CD4-positive, alpha-beta T cell treated with Interleukin-17A for 1 hour (primary cell): ENCODE measurements at places on chromosomes 2 and 18.

- no peak for DNase-seq
Measured at GRCh38 chr2:85448461-85449213, 30.1 kb downstream of the SH2D6 start.

- no peak for DNase-seq
Measured at GRCh38 chr2:3265981-3266924, 111.4 kb downstream of the EIPR1 start.

DNA sequence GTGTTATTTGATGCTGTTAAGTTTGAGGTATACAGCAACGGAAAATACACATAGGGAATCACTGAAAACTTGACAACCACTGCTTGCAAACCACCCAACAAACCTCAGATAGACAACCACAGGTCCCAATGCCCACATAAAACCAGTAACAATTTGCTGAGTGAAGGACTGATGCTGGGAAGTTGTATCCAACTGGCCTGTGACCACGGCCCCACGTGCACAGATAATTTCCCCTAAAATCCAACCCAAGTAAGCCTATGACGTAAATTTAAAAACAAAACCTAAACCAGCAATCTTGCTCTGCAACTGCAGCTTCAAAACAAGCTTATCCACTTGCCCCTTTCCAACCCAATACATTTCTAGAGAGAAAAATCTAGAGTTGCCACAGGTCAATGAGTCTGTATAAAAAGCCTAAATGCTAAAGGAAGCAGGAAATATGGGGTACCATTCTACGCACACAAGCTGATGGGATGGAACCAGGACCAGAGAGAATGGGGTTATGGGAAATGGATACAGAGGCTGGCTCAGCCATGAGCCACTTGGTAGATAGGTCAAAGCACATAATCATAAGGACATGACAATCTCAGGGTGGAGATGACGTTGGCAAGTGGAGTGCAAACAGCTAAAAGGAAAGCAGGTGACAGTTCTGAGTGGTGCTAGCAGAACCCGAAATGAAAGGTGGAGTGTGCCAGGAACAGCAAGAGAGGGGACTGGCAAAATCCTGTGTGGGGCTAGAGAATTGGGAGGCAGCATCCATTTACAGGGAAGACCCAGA is 27.8 kb upstream of the CREB1 start:
- DNase-seq, result no peak

- DNase-seq, result no peak
Measured at GRCh38 chr2:86372641-86373502, 35.4 kb upstream of the REEP1 start.

DNA sequence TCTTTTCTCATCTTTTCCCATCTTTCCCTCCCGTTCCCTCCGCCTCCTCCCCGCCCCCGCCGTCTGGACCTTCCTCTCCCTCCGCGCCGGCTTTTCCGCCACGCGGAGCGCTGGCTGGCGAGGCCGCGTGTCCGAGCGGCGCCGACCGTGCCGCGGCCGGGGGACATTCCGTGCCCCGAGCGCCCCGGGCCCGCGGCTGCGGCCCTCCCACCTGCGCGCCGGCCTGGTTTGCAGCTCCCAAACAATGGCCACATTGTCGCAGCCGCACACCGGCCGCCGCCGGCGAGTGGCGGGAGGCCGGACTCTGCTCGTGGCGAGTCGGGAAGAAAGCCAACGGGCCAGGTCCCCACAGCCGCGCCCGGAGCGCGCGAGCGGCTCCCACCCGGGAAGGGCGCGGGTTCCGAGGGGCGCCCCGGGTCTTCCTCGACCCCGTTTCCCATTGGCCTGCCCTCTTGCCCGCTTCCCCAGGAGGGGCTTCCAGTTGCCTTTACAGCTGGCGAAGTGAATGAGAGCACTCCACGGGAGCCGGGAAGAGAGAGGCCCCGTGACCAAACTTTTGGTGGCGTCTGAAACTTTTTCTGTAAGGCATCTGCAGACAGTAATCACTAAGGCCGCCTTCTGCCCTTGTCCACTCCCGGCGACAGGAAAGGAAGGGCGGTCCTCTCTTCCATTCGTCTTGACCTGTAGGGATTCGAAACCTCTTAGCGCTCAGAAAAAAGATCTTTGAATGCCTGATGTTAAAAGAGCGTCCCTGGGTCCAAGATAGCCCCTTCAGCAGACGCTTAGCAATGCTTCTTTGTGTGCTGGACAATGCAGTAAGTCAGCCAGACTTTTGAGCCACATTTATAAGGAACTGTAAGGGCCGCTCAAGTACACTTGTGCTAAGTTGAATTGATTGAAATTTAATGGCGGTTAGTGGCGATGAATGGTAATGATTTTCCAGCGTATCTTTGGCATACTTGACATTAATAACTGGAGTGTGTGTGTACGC is 6.2 kb downstream of the GLI2 start:
- DNase-seq, result no peak

DNA sequence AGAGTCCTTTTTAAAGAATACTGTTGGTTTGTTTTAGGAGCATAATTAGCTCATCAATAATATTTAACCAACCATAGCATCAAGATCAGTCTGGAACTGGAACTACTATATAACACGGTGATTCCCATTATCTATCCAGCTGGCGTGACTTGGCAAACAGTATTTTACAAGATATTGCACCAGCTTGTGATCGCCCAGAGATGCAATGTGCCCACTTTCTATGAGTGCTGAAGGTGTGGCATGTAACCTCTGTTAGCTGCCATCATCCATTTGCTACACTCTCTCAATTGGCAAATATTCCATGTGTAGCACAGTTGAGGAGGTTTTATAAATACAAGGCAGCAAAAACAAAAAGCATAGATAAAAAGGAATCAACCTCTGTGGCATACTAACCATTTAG is 64.9 kb downstream of the FIGN start:
- no peak for DNase-seq

- no peak for DNase-seq
Measured at GRCh38 chr2:43737097-43737854, 36.6 kb upstream of the DYNC2LI1 start.
